ENCODE measurements at places on chromosomes 12 and 14. TPM values are rescaled to one million over a fixed set of nuclear protein-coding genes. Genes with fewer than 3 reads are reported as not detected.

The DPY19L2 gene
- 1.9 TPM for total RNA-seq

The ASPG gene
- not detected for total RNA-seq

The PLA2G1B gene
- total RNA-seq, result not detected

The TMEM30B gene
- total RNA-seq, result 0.52 TPM

The ACSM4 gene
- total RNA-seq, result not detected

The RERGL gene
- not detected for total RNA-seq

The KRT83 gene
- not detected for total RNA-seq

The MORN3 gene
- 0.26 TPM for total RNA-seq

The OTX2 gene
- not detected for total RNA-seq

The SPIC gene
- not detected for total RNA-seq

The CCDC38 gene
- not detected for total RNA-seq

The GPR135 gene
- 1.8 TPM for total RNA-seq

The PUS7L gene
- total RNA-seq, result 19.8 TPM

The BCL7A gene
- total RNA-seq, result 6.2 TPM

The SYNDIG1L gene
- total RNA-seq, result not detected
